ENCODE measurements at places on chromosomes 2 and 18. TPM values are rescaled to one million over a fixed set of nuclear protein-coding genes. Genes with fewer than 3 reads are reported as not detected.

DNA sequence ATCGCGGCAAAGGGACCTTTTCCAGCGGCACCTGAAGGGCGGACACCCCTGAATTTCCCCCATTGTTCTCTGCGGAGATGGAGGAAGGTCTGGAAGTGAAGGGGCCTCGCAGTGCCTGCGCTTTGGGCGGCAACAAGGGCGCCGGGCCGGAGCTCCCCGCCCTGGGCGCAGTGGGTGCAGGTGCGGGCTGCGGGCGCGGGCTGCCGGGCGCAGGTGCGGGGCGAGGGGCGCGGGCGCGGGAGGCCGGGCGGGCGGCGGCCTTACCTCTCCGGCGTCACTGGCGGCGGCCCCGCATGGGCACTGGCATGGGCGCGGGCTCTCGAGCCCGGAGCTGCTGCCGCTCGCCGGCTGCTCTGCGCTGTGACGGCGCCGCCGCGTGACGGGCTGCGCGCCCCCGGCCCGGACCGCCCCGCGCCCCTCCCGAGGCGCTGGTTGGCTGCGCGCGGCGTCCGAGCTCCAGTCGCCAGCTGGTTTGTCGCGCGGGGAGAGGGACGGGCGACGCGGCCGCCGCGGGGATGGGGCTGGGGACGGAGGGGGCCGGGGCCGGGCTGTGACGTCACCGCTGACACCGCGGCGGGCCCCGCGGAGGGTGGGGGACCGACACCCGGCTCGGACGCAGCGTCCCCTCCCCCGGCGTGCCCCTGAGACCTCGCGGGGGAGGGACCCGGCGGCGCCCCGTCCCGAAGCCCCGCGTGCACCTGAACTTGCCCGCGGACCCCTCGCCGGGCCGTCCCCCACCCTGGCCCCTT lies at the start of gene KIF1A:
KIF1A (minus strand) TSS at position 362 of the 749 bp plus-strand sequence. CDS start 22,467 bp downstream, outside the sequence.
- DNase-seq: no peak

DNA sequence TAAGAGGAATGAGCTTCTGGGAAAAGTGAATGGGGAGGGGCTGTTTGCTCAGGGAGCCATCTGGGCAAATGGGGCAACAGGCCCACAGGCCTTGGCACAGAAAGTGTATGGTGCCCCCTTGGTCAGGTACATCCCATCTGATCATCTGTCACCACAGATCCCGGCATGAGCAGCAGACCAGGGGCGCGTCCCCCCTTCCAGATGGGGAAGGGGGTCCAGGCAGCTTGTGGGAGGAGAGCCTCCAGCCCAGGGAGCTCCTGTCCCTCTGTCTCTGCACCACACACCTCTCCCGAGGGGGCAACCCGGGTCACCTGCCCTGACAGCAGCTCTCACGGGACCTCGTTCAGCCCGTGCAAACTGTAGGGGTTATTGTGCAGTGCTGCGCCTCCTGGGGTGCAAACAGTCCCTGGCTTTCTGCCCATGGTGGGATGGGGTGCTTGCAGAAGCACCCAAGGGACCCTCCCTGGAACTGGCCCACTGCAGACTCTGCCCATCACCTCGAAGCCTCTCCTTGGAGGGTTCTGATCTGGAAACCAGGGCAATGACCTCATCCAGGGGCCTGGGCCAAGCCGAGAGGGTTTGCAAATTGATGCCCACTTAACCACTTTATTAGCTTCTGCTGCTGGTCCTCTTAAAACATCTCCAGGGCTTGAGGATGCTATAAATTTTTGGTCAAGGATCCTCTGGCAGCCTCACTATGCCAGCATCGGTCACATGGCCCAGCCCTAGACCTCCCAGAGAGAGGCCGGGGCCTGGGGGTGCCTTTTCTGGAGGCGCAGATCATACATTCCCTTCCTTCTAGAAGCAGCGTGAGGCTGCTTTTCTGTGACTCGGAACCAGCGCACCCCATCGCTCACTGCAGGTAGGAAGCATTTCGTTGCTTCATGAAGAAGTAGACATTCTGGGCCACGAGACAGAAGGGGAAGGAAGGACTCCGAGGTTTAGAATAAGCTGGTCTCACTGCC lies 7.6 kb upstream of the BOK start:
- no peak for DNase-seq

DNA sequence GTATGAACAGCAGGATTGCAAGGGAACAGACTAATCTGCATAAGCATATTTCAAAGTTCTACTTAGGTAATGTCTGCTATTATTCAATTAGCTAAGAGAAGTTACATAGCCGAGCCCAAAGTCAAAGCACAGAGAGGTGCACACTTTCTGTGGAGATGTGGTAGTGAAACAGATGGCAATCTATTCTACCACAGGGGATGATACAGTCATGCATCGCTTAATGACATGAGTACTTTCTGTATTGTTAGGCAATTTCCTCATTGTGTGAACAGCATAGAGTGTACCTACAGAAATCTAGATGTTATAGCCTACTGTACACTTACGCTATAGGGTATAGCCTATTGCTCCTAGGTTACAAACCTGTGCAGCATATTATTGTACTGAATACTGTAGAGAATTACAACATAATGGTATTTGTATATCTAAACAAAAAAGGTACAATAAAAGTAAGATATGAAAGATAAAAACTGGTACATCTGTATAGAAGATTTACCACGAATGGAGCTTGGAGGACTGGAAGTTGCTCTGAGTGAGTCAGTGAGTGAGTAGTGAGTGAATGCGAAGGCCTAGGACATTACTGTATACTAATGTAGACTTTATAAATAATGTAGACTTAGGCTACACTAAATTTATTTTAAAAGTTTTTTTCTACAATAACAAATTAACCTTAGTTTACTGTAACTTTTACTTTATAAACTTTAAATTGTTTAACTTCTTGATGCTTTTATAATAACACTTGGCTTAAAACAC lies 197.6 kb downstream of the MBD5 start:
- DNase-seq: no peak

DNA sequence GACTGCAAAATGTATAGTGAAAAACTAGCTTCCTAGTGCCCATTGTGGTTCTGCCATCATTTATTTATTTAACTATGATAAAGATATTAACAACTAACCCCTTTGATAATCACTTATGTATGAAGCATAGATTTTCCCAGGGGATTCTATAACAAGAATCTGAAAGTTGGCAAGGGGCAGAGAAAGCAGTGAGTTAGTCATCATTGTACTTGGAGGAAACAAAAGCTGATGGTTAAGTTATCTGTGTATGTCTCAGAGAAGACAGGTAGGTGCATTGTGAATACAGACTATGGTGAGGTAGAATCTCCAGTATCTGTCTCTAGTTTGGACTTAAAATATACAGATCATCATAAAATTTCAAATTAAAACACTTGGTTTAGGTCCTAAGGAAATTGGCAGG lies 2159.1 kb upstream of the CELF4 start:
- DNase-seq: no peak

DNA sequence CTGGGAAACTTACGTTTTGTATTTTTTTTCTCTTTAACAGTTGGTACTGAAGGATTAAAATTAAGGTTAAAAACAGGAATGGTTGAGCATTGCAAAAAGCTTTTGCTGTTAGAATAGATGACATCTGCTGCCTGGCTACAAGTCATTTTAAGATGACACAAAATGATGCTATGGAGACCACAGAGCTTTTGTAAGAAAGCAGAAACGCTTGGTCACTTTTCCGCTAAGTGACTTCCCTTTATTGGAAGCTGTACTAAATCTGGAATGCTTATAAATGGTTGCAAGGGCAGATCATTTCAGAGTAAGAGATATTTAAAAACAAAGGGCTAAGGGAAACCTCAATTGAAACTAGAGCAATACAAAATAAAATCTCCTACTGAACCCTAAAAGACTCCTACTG lies 544.0 kb downstream of the STK39 start:
- DNase-seq: no peak

DNA sequence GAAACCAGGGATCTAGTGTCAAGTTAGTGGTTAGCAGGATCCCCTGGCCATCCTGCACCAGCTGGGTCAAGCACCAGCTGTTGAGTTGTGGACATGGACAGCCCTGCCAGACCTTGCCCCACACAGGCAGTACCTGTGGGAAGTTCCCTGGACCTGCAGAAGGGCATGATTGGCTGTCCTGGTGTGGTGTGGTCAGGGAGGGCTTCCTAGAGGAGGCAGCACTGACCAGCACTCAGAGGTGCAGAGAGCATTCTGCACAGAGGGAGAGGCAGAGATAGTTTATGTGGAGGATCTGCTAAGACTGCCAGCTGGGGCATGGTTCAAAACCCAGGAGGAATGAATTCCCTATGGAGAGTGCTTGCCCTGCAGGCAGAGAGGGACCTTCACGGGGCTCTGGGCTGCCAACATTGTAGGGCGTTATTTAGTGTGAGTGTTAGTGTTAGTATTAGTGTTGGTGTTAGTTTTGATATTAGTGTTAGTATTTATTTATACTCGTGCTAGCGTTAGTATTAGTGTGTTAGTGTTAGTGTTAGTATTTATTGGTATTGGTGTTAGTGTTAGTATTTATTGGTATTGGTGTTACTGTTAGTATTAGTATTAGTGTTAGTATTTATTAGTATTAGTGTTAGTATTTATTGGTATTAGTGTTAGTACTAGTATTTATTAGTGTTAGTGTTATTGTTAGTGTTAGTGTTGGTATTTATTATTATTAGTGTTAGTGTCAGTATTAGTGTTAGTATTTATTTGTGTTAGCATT lies 31.9 kb downstream of the TWIST2 start:
- no peak for DNase-seq

Gene IDH1
- total RNA-seq: 203 TPM

Gene MARCHF4
- total RNA-seq: 5.2 TPM

GRCh38 chr2:65232636-65233035 lies 5.0 kb downstream of the ACTR2 start:
- peak; percentile 30 for DNase-seq

Gene FOXI3
- not detected for total RNA-seq

DNA sequence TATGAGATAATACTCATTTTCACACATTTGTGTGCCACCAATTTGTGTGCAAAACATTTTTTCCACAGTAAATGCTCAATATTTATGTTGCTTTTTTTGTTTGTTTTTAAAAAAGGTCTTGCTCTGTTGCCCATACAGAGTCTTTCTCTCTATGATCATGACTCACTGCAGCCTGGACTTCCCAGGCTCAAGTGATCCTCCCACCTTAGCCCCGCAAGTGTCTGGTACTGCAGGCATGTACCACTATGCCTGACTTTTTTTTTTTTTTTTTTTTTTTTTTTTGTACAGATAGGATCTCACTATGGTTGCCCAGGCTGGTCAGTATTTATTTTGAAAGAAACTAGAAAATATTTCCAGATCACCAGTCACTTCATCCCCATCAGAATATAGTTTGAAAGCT lies 297.8 kb upstream of the GYPC start:
- DNase-seq: no peak

Gene OBSL1
- 67.0 TPM for total RNA-seq

DNA sequence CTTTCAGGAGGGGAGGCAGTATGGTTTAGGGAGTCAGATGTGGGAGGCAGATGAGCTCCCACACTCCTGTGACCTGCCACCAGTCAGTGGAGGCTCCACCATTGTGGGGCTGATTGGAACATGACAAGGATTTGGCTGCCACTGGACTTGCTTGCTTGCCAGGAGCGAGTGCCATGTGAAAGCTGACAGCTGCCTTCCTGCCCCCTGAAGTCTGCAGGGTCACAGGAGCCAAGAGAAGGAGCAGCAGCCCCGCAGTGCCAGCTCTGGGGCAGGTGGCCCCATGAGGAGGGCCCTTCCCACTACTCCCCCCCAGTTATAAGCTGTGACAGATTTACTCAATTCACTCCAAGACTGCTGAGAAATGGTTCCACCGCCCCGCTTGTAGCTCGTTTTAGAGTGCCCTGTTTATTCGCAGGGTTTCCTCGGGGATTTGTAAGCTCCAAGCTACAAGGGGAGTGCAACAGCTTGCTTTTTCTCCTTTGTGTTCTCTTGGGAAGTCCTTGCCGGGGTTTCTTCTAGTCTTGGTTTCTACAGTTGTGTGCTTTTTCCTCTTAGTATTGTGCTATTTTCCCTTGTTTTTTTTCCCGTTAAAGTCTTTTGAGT lies 414.3 kb downstream of the MEIS1 start:
- DNase-seq: no peak

Gene SOX11
- total RNA-seq: under 0.01 TPM

Gene MROH2A
- total RNA-seq: not detected

DNA sequence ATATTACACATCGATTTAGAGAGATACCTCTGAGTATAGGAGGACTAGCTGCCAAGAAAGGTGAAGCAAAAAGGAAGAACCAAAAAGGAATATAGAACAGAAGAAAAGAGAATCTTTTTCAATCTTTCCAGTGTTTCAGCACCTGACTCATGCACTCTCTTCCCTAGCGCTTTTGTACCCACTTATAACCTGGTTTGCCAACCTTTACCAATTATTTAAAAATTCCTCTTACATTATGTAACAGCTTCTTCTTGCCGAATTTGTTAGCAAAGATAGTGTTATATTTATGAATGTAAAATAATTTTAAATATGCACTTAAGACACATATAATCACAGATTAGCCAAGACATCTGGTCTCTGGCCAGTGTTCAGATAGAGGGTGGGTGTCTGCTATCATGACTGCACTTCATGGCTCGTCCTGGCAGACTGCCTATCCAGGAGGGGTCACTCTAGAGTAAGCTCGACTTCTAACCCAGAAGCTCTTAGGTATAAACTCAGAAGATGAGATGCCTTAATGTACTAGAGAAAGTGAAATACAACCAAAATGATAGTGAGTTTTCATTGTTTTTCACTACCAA lies 122.9 kb downstream of the ATAD2B start:
- peak; percentile 48 for DNase-seq

DNA sequence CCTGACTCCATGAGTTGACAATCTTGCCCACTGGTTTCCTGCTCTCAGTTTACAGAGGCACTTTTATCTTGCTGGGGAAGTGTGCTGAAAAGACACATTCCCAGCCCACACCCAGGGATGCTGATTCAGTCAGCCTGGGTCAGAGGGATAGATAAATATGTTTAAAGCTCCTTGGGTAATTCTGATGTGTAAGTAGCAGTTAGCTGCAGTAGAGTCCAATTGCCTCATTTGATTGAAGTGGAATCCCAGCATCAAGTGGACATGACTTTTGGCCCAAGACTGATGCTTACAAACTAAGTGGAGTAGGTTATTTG lies 29.4 kb downstream of the PSD4 start:
- DNase-seq: no peak

Gene TOGARAM2
- 0.43 TPM for total RNA-seq

DNA sequence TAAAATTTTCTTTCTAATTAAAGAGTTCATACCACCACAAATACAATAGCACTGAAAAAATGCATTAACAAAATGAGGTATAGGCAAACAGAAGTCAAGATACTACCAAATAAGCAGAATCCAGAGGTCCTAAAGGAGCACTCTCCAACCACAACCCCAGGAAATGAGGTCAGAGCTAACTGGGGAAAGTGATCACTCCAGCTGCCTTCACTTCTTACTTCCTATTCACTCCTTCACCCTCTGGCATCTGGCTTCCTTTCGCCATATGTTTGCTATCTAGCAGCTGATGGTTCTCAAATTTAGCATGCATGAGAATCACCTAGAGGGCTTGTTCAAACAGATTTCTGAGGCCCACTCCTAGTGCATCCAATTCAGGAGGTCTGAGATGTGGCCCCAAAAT lies 212.6 kb upstream of the ACVR2A start:
- no peak for DNase-seq

Gene IL1F10
- total RNA-seq: not detected

Gene DPP4
- 130 TPM for total RNA-seq

Gene DTNA
- total RNA-seq: 6.8 TPM
